NCI-H1694 (cell line): ENCODE measurements at places on chromosomes 2 and 18.

GRCh38 chr2:137924019-137924418, 40.3 kb upstream of the HNMT start:
- DNase-seq, result no peak

- DNase-seq, result no peak
Observed at GRCh38 chr2:196594158-196594557, 45.4 kb upstream of the CCDC150 start.

DNA sequence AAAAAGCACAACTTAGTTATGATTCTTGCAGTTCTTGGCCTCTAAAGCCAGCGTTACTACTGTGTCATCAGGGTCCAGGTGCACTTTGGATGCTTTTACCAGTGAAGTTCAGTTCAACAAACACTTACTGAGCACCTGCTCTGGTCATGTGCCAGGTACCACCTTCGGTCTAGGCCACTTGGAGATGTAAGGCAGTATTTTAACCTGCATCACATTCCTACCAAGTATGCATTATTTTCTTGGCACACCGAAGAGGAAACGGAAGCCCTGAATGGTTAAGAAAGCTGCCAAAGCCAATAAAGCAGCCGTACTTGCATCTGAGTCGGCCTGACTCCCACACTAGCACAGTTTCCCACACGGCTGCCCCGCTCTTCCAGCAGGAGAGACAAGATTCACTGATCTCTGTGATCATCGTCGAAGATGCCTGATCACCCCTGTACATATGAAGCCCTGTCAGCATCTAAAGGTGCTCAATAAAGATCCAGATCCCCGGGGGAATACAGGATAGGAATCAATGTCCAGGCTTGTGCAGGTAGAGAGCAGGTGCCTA, 427.1 kb downstream of the EIPR1 start:
- no peak for DNase-seq

DNA sequence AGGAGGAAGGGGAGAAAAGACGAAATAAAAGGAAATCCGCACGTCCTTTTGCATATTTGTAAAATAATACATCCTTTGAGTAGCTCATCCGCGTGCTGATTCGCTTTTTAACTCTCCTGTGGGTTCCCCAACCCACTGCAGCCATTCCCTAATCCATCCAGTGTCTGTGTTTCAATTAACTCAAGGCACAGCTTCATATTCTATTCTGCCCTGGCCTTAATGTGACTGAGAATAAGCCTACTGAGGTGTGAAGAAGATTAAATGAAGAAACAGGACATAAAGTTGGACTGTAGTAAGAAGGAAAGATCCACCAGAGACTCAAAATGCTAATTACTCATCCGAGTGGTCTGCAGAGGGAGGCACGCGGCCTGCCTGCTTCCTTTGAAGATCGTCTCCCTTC, 161.4 kb upstream of the SH3BP4 start:
- DNase-seq, result no peak

- no peak for DNase-seq
Observed at GRCh38 chr2:222754324-222754930, 83.0 kb downstream of the MOGAT1 start.

DNA sequence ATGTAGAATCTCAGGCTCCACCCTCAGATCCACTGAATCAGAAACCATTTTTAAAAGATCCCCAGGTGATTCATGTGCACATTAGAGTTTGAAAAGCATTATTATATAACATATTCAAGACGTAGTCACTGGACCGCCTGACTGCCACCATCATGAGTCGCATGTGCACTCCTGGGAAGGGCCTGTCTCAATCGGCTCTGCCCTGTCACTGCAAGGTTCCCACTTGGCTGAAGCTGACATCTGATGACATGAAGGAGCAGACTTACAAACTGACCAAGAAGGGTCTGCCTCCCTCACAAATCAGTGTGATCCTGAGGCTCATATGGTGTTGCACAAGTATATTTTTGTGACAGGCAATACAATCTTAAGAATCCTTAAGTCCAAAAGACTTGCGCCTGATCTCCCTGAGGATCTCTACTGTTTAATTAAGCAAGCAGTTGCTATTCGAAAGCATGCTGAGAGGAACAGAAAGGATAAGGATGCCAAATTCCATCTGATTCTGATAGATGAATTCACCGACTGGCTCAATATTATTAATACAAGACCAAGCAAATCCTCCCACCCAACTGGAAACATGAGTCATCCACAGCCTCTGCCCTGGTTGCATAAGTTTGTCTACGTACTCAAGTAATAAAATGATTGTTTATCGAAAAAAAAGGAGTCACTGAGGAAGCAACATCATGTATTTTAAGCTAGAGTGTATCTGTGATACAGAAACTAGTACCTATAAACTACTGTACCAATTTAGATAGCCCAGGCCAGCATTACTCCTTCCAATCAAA, 26.2 kb downstream of the ATAD2B start:
- no peak for DNase-seq

GRCh38 chr2:65326276-65326675, 98.6 kb downstream of the ACTR2 start:
- DNase-seq, result no peak

DNA sequence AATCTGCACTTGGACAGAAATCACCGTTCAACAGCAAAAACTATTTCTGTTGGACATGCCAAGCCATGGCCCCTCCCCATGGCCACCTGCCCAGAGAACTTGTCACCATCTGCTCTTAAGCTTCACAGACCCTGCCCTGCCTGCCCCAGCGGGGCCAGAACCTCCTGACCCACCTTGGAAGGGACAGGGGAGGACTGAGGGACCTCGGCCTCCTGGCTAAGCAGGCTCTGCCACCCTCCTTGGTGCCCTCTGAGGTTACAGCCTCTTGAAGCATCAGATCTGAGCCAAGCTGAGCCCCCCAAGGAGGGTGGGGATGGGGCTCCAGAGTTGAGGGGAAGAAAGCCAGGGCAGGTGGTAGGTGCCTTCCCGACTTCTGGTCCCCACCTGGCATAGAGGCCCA, 6.5 kb downstream of the TEX261 start:
- DNase-seq, result no peak

DNA sequence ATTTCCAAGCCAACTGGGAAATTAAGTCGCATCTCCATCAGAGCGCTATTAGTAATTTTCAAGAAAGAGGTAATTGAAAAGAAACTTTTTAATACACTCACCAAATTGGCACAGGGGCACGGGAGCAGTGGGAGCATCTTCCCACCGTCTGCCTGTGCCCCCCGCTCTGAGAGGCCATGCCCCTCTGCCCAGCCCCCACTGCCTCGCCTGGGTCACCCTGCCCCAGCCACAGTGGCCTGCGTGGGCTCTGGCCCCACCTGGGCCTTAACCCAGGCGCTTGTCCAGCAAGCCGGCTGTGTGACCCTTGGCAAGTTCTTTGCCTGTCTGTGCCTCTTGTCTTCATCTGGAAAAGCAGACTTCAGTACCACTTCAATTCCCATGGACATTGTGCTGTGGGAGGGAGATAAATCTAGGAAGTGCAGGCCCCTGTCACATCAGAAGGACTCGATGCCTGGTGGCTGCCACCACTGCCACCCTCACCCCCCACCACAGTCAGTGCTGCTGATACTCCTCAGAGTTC, 31.9 kb downstream of the GLI2 start:
- DNase-seq, result no peak

- peak; percentile 85 for DNase-seq
Observed at GRCh38 chr2:164599954-164600589, 21.2 kb downstream of the GRB14 start.

- DNase-seq, result no peak
Observed at GRCh38 chr18:8620845-8621244, 11.6 kb downstream of the RAB12 start.

GRCh38 chr2:184654945-184655344, 56.6 kb downstream of the ZNF804A start:
- no peak for DNase-seq

GRCh38 chr2:128313931-128314347, 4.7 kb downstream of the HS6ST1 start:
- no peak for DNase-seq

DNA sequence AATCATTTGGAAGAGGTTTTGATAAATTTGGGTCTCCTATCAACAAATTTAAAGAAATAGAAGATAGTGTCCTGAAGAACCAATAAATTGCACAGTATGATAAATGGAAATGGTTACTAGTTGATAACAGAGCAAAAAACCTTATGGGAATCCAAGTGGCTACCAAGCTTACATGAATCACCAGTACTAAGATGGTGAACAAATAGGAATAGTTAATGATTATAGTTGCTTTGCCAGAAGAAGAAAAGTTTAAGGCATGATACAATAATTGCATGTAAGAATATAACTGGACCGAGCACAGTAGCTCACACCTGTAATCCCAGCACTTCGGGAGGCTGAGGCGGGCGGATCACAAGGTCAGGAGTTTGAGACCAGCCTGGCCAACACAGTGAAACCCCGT, 19.6 kb upstream of the INO80D start:
- DNase-seq, result no peak

DNA sequence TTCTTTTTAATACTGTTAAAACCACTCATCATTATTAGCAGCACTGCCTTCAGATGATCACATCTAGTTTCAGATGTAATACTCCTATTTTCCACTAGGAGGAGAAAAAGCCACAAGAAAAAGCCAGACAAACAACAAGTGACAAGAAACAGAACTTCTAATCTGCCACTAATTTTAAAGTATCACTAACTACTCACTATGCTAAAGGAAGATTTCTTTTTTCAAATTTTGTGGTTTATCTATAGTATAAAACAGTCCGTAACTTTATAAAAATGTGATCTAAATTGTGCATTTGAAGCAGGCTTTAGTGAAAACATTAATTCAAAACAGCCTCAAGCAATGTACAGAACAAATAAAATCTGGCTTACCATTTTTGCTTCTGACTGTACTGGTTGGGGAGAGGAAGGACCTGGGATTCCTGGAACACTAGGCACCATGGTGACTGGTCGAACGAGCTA, 56.8 kb downstream of the ATF2 start:
- peak; percentile 20 for DNase-seq

- no peak for DNase-seq
Observed at GRCh38 chr2:237868631-237869342, 9.4 kb downstream of the RAMP1 start.

GRCh38 chr2:28093768-28094167, 203.2 kb downstream of the BABAM2 start:
- DNase-seq, result no peak

GRCh38 chr2:110219496-110220189, 7.3 kb upstream of the MTLN start:
- DNase-seq, result no peak

DNA sequence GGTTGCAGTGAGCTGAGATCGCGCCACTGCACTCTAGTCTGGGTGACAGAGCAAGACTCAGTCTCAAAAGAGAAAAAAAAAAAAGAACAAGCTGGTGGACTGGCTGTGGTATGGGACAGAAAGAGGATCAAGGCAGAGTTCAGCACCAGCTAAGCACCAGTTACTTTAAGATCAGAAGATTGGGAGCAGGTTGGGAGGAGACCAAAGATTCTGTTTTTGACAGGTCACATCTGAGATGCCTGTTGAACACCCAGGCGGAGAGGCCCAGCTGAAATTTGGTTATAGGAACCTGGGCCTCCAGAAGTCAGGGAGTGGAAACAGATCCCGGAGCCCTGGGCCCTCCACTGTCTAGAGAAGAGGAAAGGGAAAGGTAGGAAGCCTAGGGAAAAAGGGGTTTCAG, 53.2 kb upstream of the POMC start:
- no peak for DNase-seq

DNA sequence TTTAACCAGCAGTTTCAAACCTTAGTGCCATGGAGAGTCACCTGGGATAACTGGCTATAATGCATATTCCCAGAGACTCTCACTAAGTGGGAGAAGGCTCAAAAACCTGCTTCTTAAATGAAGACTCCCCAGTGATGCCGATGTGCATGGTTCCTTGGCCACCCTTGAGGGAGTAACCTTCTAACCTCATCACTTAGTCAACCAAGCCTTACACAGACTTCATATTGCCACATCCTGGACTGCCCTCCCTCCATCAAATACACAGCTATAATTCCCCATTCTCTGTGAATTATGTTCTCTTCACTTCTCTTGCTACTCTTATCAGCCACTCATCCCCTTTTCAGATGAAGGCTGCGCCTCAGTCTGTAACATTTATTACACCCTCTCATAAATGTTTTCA, 462.9 kb upstream of the RGPD4 start:
- no peak for DNase-seq

DNA sequence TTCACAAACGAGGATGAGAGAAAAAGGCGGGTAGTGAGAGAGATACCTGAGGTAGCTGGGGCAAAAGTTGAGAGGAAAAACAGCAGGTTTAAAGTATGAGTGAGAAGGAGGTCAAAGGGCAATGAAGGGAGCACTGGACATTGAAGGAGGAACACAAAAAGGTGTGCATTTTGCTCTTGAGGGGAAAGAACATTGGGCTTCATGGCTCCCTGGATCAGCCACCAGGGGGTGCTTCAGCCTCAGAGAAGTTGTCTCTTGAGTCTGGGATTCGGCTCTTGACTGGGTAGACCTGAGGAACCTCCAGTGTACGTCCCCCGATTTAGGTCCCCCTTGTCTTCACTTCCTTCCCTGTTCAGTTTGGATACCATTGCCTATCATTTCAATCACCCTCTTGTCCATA, 128.5 kb downstream of the RAPGEF4 start:
- DNase-seq, result no peak

DNA sequence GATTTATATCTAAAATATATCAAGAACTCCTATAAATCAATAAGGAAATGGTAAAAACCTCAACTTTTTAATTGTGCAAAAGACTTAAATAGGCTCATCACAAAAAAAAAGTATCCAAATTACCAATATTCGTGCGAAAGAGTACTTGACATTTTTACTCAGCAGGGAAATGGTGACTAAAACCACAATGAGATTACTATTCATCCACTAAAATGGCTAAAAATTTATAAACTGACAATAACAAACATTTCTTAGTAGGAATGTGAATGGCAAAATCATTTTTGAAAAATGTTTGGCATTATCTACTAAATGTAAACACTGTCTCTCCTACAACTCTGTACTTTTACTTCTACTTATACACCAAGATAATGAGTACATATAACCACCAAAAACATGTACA, 184.8 kb upstream of the RND3 start:
- no peak for DNase-seq

- no peak for DNase-seq
Observed at GRCh38 chr2:240932001-240932723, 26.0 kb downstream of the CROCC2 start.

DNA sequence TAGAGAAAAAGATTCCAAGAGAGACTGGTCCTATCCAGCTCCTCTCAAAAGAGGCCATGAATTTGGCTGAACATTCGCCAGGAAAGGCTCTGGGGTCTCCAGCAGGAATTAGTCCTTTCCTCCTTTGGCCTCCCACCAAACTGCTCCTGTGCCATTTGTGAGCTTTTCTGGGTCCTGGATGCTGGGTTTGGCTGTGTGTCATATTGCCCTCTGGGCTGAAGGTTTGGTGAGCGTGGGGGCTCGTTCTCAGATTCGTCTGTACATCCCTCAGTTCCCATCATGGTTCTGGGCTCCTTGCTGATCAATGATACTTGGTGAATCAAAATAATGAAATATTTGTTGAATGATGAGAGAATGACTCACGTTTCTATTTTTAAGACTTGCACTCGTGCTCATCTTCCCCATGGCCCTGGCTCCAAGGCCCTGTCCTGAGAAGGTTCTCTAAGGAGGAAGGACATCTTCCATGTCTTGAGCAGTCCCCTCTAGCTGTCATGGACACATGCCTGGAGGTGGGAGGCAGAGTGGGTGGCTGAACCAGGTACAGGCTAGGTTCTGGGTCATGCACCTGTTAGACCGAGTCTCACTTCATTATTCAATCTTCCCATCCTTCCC, 47.8 kb upstream of the RHOB start:
- no peak for DNase-seq
